ENCODE measurements at places on chromosomes 13 and 19.

- no peak for DNase-seq
Measured at GRCh38 chr19:13428352-13428751, 77.9 kb downstream of the CACNA1A start.

- DNase-seq: no peak
Measured at GRCh38 chr13:25400925-25401324, 29.2 kb downstream of the ATP8A2 start.

DNA sequence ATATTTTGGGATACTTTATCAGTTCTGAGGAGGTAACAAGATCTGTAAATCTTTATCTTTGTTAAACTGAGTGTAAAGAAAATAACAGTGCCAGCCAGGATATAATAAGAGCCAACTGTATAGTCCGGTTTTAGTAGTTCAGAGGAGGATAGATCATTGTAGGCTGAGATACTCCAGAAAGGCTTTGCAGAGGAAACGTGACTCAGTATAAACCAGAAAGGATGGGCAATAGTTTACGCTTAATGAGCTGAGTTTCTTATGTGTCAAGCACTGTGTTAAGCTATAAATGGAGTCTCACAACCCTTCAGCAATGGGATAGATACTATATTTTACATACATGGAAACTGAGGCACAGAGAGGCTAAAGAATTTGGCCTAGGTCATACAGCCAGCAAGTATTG, 3.8 kb downstream of the RFXAP start:
- DNase-seq: no peak

DNA sequence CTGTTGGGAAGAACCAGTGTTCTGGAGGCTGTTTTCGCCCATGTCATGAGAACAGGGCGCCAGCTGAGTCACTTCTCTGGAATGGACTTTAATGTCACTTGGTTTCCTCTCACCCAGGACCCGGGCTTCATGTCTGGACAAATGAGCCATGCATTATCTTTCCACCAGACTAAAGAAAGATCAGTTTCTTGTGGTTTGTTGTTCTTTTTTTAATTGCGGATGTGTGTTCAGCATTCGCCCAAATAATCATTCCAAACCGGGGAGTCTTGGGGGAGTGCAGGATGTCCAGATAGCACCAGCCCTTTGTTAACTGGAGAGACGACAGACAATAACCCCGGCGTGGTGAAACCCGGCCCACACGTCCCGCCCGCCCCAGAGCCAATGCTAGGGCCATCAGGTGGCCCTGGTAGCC, 102.5 kb downstream of the COL4A2 start:
- DNase-seq: no peak

DNA sequence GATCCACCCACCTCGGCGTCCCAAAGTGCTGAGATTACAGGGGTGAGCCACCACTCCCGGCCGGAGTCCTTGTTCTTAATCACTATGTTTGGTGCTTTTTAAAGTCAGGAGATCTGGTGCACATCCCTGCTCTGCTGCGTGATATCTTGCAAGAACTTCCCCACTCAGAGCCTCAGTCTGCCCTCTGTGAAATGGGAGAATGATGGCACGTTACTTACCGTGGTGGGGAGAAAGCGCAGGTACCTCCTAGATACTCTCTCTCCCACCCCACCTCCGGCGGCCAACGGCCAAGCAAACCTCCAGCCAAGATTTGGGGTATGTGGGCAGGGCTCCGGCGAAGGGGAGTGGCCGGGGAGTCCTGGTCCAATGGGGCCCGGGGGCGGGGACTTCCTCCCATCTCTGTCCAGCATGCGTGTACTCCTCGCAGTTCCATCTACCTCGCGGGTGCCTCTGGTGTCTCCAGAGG, at the start of gene RYR1:
TSS of gene RYR1 (plus strand) at position 424 of the 466 bp plus-strand sequence. CDS start 139 bp downstream, outside the sequence.
- peak; percentile 67 for DNase-seq

- no peak for DNase-seq
Measured at GRCh38 chr19:50323782-50324133, 5.4 kb downstream of the KCNC3 start.

GRCh38 chr19:23403581-23404324, 8.5 kb upstream of the ZNF91 start:
- no peak for DNase-seq

GRCh38 chr13:27925220-27925991, 5.6 kb downstream of the PDX1 start:
- no peak for DNase-seq

DNA sequence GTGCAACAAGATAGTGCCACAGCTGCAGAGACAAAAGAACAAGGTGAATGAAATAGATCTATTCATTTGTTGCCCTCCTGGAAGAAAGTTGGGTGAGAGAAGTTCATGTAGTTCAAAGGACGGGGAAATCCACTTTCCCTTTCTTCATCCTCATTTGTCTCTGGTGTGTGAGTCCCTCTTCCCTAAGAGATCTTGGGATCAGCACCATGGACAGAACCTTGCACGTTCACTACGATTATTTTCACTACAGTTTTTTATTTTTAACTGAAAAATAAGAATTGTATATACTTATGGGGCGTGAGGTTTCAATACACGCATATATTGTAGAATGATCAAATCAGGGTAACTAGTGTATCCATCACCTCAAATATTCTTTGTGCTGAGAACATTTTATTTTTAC, 29.2 kb downstream of the NLRP5 start:
- DNase-seq: no peak
